AG08395 (cell line): ENCODE measurements at places on chromosomes 11 and 22.

GRCh38 chr11:44404301-44404700 is 94.4 kb upstream of the ALX4 start:
- no peak for DNase-seq

- DNase-seq: no peak
These were observed 2.0 kb upstream of the RELT start for GRCh38 chr11:73374151-73374550.

GRCh38 chr11:123437236-123437979 is 7.3 kb downstream of the GRAMD1B start:
- no peak for DNase-seq

DNA sequence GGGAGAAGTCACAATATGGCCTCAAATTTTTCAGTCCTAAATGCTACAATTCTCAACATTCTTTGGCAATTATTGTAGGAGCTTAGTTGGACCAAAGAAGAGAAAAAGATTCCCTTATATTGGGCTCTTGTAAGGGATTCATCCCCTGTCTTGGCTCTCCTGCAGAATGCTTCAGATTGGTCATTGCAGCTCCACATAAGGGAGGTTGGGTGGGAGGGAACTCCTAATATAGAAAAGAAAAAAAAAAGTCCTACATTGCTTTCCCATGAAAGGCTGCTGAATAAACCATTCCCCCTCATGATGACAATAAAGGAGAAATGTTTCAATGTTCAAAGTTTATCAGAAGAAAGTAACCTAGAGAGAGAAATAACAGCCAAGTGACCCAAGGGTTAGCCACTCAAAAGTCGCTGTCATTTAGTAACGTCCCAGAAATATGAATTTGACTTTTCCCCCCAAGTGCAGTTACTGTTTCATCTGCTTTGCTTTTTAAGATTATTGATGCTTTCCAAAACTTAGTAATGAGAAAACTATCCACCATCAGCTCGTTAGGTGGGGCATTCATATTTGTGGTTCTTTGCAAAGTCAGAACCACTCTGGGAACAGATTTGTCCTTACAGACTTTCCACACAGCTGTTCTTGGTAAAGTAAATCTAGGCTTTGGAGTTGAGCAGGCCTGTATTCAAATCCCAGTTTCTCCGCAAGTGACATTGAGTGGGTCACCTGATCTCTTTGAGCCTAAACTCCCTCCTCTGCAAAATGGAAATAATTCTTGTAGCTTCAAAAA is 5.0 kb upstream of the SLC1A2 start:
- DNase-seq: peak; percentile 84

DNA sequence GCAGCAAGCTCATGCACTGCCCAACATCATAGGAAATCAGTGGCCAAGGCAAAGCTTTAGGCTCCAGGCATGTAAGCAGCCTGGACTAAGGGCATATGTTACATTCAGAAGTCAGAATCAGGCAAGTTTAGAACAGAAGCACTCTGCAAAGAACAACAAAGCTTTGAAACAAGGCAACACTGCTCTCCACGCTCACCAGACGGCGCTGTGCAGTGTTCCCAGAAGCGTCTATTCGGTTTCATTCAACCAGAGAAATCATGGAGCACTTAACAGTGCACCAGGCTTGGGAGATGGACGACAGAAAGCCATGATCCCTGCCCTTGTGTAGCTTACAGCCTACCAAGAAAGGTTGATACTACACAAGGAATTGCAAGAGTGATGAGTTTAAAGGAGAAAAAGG is 555.8 kb downstream of the BUD13 start:
- peak; percentile 21 for DNase-seq

GRCh38 chr11:21710809-21711208 is 482.1 kb upstream of the ANO5 start:
- DNase-seq: no peak

- peak; percentile 43 for DNase-seq
These were observed 584.0 kb downstream of the KCNA4 start for GRCh38 chr11:29432719-29433325.

- DNase-seq: no peak
These were observed 198.8 kb downstream of the BARX2 start for GRCh38 chr11:129574431-129574830.

GRCh38 chr11:42778193-42778592 is 533.6 kb upstream of the API5 start:
- no peak for DNase-seq

- DNase-seq: no peak
These were observed 11.1 kb downstream of the OR5A2 start for GRCh38 chr11:59415111-59415510.

- no peak for DNase-seq
These were observed 6.9 kb upstream of the TUBA8 start for GRCh38 chr22:18103527-18104269.

DNA sequence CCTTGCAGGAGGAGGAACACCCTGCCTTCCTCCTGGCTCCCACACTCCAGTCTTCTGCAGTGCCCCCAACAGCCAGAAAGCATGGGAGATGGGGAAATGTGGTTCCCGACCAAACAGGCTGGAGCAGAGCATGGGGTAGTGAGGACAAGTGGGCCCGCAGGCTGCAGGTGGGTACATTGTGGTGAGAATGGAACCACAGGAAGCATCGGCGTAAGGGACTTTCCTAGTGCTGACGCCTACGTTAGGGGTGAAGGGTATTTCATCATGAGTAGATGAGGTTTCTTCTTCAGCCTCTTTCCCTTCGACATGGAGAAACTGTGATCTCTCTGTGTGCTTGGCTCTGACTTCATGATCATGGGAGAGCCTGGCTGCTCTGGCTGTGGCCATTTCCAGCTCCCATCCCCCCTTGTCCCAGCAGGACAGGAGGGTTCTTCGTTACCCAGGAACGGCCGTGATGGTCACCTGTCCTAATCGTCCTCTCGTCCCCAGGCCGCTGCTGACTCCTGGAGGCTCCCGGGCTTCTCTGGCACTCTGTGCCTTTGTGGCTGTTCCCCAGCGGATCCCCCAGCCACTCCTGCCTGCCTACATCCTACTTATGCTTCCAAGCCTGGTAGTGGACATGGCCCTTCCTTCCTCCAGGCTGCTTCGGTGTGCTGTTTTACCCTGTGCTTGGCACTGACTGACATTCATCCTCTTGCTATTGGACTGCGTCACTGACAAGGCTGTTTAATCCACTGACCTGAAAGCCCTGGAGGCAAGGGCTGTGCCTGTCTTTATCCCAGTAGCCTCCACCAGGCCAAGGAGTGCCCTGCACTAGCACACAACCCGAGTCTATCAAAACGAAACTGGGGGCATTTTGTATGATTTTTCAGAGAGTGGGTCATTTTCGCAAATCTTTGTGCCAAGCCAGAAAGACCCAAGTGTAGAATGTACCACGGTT is 65.2 kb upstream of the CECR2 start:
- no peak for DNase-seq

DNA sequence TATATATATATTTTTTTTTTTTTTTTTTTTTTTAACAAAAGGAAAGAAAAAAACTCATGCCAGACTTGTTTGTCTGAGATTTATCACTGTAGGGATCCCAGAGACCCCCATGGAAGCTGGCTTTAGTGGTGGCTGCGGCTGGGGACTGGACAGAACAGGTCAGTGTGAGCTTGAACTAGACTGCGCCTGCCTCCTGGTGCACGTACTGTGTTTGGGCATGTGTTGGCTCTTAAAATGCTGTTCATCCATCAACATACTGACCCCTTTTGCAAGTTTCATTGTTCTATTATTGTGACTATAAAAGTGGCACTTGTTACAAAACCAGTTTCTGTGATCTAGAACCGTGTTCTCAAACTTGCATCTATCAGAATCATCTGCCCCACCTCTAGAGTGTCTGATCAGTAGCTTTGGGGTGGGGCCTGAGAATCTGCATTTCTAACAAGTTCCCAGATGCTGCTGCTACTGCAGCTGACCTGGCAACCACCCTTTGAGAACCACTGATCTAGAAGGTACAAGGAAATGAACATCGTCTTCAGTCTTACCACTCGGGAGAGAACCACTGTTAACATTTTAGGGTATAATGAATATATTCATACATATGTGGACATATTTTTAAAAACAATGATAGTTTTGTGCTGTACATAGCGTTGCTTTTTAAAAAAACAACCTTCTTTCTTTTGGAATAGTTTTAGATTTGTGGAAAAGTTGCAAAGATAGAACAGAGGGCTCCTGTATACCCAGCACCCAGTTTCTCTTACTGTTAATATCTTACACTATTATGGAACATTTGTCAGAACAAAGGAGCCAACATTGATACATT is 54.0 kb downstream of the ZNRF3 start:
- no peak for DNase-seq

DNA sequence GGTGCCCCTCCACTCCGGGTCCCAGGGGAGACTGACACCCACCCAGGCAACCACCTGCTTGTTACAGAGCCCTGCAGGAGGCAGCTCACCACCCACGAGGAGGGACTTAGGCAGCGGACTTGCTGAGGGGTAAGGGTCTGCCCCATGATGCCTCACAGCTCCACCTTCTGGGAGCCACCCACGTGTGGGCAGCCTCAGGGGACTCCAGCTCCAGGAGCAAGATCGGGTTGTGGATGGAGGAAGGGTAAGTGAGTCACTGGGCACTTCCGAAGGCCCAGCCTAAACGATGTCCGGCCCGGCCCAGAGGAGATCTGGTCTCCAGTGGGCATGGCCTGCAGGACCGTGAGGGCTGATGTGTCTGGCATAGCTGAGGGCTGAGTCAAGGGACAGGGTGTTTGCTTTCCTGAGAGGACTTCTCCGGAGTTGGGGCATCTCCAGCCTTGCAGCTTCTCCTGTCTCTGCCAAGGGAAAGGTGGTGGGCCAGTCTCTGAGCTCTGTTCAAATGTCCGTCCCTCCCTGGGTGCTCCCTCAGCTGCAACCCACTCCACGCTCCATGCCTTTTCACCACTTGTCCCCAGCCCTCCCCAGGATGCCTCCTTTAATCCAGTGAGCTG is 32.3 kb upstream of the P2RY2 start:
- DNase-seq: peak; percentile 94

GRCh38 chr11:47895035-47895434 is 46.9 kb upstream of the NUP160 start:
- no peak for DNase-seq

- DNase-seq: peak; percentile 70
These were observed 20.0 kb downstream of the DAGLA start for GRCh38 chr11:61700212-61700611.

GRCh38 chr11:38169286-38169685 is 1571.2 kb upstream of the RAG2 start:
- no peak for DNase-seq

DNA sequence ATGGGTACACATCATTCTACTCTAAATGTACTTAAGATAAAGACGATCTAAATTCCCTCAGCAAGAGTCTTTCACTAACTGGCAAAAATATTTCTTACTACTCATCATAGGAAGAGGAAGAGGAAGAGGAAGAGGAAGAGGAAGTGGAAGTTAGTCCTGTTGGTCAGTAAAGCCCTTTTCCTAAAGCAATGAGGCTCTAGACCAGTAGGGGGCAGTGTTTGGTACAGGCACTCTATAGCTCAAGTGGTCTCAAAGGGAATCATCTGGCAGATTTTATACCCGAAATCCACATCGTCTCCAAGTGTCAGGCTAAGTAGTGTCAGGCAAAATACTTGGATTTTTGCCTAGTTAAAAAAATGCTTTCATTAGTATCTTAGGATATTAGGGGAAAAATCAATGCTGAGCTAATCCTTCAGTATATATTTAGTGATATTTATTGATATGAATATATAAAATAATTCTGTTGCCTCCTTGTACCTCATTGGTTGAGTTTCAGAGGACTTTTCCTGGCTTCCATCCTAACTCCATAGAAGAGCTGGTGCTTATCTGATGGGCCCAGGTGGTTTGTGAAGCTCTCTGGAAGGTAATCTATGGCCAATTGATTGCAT is 7.7 kb downstream of the BLID start:
- no peak for DNase-seq

DNA sequence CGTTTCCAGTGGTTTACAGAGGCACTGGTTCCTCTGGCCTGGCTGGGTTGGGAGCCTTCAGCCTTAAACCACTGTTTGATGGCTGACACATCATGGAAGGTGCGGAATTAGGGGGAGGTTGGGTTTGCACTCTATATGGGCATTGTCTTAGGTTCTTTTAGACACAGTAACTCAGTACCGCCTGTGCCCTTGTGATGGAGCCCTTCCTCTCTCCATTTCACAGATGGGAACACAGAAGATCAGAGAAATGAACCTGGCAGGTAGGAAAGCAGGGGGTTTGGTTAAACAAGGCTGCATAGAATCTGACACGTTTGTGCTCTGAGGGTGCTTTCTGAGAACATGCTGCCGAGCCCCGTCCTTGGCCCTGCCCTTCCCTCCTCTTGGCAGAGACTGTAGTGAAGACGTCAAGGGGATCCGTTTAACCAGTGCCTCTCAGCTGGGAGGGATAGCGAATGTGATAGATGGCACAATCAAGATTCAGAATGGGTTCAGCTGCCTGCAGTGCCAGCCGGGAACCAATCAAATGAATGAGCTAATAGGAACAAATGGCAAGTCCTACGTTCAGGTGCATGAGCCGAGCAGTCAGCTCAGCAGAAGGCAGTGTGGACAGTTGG is 228.6 kb downstream of the TBC1D22A start:
- DNase-seq: no peak

DNA sequence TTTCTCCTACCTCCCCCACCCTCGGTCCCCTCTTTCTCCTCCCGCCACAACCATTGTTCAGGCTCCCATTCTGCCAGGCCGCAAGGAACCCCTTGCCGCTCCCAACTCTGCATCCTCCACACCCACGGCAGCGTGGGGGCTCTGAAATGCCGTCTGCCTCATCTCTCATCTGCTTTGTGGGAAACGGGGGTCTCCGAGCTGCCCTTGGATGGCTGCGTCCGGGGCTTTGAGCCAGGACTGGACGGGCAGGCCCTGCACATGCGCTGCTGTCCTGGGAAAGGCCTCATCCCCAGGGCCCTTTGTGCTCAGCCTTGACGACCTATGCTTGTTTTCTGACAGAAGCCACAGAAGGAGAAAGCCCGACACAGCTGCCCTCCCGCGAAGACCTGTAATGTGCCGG is 8.5 kb downstream of the CRELD2 start:
- DNase-seq: no peak

- peak; percentile 62 for DNase-seq
These were observed 8.2 kb downstream of the PHF21A start for GRCh38 chr11:46112961-46113607.

DNA sequence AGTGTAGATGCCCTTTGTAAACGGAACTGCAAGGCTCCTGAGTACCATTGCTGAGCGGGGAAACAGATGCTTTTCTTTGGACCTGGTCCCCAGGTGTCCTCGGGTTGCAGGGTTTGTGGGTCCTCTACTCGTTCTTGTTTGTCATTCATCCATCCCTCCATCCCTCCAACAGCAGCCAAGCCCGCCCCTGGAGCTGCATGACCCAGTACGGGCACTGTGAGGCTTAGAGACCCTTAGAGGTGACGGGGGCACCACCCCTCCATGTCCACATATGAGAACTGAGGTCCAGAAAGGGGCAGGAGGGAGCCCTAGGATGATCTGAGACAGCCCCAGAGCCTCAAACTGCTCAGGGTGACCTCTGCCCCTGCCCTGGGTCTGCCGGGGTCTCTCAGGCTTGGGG is 45.4 kb downstream of the WNT11 start:
- DNase-seq: no peak
